ENCODE measurements at places on chromosomes 7 and 10.

DNA sequence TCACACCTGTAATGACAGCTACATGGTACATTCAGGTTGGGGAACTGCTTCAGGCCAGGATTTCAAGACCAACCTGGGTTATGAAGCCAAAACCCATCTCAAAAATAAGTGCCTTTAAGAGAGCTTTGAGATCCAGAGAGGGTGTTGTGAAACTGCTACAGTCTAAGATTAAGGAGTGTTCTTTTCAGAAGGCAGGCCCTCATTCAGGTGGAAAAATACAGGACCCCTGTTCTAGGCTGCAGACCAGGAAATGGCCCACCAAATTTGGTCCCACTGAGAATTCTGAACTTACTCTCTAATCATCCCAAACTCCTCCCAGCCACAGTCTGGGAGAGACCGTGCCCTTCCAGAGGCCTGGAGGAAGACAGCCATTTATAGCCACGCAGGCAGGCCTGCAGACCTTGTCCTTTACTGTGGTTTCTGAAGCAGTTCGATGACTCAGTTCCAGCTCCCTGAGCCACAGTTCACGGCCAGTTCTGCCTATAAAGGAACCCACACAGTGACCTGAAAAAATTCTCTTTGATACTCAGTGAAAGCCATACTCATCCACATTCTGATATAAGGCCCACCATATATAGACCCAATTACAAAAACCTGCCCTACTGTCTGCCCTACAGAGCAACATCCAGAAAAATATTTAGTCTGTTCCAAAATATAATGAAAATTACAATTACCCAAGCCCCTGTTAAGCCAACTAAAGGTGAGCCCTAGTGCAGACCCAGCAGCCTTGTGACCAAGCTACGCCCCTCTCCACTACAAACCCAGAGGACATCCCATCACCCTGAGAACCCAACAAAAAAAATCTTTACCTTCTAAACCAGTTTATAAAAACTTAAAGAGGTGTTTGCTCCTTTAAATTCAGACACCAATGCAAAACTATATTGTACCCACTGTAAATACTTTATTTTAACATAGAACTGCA, 21.2 kb downstream of the ZNF680 start:
- DNase-seq = no peak

GRCh38 chr7:4682621-4683042, 537 bp downstream of the FOXK1 start:
- peak; percentile 92 for DNase-seq

DNA sequence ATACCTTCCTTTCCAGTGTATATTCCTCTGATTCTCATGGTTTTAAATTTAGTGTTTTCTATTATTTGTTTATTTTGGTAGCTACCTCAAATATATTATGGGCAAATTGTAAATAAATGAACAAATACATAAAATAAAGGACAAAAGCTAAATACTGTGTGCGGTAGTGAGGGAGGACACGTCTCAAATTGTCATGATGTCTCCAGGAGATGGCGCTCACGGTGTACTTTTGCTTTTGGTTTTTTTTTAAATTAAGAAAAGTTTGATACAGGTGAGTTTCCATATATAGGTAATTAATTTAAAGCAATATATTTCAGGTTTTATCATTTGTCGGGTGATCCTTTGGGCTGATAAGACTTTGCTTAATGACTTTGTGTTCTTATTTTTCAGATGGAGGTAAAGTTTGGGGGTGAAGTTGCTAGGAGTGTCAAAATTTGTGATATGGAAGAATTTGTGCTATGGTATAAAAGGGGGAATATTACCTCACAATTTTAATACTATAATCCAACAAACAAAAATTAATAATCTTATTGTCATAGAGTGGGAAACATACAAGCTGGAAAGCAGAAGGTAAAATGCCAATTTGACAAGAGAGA, 68.4 kb upstream of the TMEM229A start:
- DNase-seq = no peak

DNA sequence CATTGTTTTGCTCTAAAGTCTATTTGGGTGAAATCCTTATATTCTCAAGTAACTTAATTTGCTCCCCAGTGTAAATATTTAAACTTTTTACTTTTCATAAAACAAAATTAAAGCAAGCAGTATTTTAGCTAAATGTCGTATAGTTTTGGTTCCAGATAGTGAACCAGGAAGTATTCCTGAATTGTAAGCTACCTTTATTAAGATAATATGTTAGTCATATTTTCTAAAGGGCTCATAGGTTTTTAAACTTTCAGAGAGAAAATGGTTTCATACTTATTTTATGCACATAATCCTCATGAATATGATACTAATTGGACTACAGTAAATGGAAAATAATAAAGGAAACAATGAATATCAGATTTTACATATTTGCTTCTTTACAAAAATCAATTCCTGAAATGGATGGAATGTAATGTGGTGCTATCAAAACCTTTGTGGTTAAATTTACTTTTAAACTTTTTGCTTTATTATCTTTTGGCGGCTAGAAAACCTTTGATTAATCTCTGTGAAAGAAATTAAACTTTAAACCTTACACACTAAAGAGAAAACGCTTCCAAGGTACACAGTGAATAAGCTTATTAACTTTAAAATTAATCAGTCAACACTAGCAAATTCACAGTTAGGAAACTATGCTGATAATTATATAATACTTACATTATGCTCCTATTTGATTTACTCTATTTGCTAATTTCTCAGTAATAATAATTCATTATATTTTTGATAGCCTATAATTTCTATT, 76.6 kb upstream of the RHOBTB1 start:
- no peak for DNase-seq

DNA sequence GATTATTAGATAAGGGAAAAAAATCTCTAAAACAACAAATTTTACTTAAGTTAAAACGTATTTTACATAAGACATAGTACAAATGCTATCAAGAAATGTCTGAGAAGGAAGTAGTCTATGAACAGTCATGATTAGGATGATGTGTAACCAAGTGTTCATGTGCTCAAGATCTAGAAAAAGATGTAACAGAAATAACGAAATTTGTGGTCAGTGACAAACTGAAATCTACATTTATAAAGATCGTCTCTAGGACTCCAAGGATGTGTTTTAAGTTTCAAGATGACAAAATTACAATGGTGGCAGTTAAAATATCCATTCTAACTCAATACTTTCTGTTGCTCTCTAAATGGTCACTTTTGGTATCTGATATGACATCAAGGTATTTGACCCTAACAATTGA, 17.2 kb downstream of the PPP3CB start:
- DNase-seq = no peak

GRCh38 chr10:94416896-94417295, 14.6 kb downstream of the TBC1D12 start:
- no peak for DNase-seq

DNA sequence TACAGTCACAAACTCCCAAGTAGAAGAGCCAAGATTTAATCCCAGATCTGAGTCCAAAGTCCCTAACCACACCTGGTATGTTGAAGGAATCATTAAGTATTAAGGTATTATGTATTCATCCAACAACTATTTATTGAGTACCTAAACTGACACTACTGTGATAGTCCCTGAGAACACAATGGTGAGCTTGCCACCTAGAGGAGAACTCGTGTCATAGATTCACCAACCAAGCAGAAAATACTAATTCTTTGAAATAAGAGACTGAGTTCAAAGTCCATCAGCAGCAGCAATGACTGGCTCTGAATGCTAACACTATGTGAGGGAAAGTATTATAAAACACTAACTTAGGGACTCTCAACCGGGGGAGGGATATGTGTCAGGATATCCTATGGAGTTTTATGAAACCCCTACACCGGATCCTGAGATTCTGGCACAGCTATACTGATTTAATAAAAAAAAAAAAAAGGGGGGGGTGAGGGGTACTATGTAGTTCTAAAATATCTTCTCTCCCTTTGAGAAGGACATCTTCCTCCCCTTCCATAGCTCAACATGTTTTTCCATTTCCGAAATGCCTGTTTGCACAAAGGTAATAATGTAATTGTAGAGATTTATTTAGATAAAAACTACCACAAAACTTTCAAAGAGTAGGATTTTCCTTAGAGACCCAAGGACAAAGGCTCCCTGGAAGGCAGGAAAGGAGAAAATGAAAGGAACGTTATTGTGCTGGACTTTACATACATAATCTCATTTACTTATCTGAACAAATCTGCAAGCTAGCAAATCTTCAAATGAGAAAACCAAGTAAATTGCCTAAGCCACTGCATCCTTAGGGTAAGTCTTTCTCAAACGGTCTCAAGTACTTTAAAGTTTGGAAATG, 1.6 kb downstream of the NCOA4 start:
- DNase-seq = peak; percentile 39

DNA sequence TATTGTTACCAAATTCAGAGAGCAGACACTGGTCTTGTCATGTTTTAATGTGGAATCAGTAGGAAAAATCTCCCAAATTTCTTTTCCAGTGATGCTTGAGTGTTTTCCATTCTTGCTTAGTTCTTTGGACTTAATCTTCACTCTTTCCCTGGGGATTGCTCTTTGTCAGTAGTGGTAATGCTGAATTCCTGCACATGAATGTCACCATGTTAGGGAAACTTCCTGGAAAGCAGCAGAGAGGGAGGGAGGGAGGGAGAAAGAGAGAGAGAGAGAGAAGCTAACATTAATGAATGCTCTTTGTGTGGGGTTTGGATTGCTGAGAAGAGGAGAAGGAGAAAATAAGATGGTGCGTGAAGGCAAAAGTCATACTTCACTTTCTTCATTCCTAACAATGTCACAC, 295.3 kb upstream of the COBL start:
- no peak for DNase-seq

- DNase-seq = no peak
Measured at GRCh38 chr10:131805696-131806095, 95.1 kb upstream of the PPP2R2D start.

DNA sequence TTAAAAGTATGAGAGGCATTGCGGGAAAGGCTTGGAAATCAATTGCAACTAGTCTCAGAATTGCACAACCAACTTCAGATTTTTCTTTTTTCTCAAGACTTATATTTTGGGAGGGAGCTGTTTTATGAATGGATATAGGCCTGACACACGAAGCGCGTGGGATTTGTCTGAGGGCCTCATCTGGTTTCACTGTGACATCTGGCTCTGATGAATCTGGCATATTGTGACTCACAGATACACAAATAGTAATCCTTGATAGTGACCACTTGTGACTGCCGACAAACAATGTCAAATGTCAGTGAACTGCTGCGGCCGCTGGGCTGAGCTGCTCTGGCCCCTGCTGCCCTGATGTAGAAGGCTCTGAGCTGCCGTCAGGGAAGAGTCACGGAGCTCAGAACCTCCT, 655.1 kb downstream of the INHBA start:
- DNase-seq = no peak

GRCh38 chr7:36076074-36076473, 77.0 kb upstream of the EEPD1 start:
- peak; percentile 35 for DNase-seq

DNA sequence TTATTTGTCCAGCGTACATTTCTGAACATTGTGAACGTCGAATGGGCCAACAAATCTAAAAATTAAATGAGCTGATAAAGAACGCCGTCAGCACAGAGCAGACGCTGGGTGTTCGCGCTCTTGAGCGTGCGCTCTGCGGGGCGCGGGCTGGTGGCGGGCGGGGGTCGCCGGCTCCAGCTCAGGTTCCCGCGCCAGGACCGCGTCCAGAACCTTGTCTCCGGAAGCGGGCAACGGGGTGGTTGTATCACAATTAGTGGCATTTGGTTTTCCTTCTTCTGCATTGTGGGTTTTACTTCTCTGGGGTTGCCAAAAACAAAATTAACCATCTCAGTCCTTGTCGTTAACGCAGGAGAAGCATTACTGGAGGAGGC, 2.4 kb downstream of the CYP2E1 start:
- peak; percentile 70 for DNase-seq

- no peak for DNase-seq
Measured at GRCh38 chr10:49324711-49325110, 25.7 kb downstream of the C10orf71 start.

GRCh38 chr7:83681200-83681778, 32.4 kb upstream of the SEMA3E start:
- DNase-seq = no peak

DNA sequence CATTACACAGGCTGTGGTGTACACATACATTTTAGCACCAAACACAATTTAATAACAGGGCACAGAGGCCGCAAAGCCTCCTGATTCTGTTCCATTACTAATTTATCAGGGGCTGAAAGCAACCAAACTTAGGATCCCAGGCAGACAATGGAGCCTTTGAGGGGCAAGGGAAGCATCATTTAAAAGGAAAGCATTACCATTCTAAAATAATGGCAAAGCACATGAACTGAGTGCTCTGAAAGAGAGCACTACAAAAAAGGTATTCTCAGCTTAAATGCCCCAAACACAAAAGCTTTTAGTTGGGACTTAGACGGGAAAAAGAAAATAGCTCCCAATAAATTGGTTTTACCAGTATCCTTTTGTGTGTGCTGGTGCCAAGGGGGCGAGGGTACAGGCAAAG, 282.0 kb upstream of the ETV1 start:
- DNase-seq = no peak

DNA sequence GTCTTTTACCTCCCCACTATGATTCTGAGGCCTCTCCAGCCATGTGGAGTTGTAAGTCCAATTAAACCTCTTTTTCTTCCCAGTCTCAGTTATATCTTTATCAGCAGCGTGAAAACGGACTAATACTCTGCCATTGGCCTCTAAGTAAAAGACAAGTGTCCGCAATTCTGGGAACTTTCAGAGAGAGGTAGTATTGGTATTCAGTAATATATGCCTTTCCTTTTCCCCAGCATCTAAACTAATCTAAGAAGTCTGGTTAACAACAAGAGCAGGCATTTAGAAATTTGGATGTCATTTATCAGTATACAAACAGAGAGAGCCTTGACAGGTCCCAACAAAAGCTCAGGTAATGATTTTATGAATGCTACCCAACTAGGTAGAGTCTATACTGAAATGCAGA, 95.2 kb downstream of the ATE1 start:
- no peak for DNase-seq

GRCh38 chr7:113010377-113010776, 76.2 kb downstream of the GPR85 start:
- DNase-seq = no peak

DNA sequence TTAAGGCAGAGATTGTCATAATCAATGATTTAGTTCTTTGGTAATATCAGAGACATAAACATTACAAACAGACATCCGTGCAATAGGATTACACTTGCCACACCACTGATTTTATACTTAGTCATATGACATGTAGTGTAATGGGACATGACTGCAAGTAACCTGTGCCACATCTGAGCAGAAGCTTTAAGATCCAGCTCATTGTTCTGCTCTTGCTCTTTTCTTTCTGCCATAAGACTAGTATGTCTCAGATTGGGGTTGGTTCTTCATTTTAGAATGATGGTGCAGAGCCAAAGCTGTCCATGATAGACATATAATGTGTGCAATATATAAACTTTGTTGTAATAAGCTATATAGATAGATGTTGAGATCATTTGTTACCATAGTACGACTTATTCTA, 119.7 kb upstream of the SEMA3A start:
- no peak for DNase-seq

- DNase-seq = no peak
Measured at GRCh38 chr10:70782746-70783680, 2.2 kb downstream of the TBATA start.
